ENCODE measurements at places on chromosomes 6 and 20. TPM values are rescaled to one million over a fixed set of nuclear protein-coding genes. Genes with fewer than 3 reads are reported as not detected.

- DNase-seq, result peak; percentile 82
These were observed 84.4 kb downstream of the SLX4IP start for GRCh38 chr20:10519361-10520046.

- DNase-seq, result no peak
These were observed 154.9 kb downstream of the MRPL14 start for GRCh38 chr6:43972179-43972912.

The HLA-DOB gene
- not detected for total RNA-seq

DNA sequence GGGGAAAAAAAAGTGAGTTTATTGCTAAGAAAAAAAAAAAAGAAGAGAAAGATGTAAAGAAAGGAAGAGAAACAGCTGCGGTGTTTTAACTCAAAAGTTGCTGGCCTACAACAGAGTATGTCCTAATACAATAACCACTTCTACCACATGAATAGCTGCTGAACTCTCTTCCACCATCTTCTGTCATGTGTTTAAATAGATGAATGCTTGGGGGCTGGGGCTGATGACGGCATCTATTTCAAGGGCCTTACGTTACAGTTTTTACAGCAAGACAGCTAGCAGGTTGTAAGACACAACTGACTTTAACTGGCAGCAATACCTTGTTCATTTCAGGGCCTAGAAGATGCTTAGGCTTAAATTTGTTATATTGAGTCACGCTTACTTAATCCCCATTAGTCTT lies 50.4 kb downstream of the MAP3K7 start:
- DNase-seq, result peak; percentile 8

DNA sequence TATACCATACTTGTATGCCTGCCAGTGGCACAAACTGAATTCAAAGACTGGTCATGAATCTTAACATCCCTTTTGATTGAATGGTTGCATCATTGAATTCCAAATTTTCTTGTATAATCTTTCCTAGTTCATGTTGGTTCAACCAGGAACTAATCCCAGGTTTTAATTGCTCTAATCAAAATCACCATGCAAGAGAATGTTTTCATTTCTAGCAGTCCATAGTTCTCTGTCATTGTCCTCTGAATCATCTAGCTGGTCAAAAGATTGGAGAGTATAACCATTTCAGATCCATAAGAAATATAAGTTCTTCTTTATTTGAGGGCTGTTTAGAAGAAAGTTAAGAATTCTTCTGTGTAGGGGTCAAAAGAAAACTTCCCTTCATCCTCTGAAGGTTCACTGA lies 57.2 kb downstream of the ZNF292 start:
- no peak for DNase-seq

The NCOA7 gene
- total RNA-seq, result 10.1 TPM

The OR2H2 gene
- total RNA-seq, result not detected

DNA sequence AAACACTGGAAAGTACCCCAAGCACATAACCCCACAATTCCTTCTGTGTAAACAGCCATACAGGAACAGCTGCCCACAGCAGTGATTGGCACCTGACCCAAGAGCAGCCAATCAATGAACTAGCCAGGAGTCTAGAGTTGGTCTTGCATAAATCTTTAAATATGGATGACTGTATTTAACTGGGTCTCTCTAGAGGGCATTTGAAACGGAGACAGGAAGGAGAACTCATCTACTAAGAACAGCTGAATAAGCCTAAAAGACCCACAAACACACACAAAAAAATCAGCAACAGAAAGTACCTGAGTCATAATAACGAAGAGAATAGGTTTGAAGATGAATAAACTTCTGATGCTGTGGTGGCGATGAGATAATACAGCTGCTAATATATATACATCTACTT lies 49.0 kb upstream of the ASF1A start:
- DNase-seq, result peak; percentile 97

DNA sequence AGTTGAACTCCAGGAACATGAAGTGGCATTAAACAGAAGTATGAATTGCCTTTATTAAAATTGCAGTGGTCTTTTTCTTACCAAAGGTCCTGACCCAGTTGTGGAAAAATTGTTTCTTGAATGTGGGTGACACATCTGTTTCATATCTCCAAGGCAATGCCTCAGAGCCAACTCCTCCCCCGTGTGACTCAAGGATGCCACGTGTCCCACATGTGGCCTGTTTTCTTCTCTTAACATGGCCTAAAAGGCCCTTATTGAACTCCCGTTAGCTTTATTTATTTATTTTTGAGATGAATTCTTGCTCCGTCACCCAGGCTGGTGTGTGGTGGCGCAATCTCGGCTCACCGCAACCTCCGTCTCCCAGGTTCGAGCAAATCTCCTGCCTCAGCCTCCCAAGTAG lies 128.4 kb upstream of the ESR1 start:
- DNase-seq, result peak; percentile 62

GRCh38 chr6:167492100-167492449 lies 167.2 kb downstream of the TTLL2 start:
- DNase-seq, result no peak

DNA sequence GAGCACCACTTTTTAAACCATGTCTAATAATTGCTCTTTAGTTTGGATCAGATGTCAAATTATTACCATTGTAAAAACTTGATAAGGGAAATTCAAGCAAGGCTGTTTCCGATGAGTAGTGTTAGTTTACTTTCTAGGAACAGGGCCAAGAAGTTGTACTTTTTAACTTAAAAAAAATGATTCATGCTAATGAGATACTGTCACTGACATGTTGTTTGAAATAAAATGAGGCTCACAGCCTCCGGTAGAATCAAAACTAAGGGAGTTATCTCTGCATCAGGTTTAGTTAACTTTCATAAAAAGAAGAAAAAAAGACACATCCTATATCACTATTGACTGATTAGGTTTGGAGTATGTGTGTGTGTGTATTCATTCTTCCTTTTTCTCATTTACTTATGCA lies 55.2 kb upstream of the SUPT3H start:
- DNase-seq, result peak; percentile 75

The RSPO4 gene
- total RNA-seq, result not detected

DNA sequence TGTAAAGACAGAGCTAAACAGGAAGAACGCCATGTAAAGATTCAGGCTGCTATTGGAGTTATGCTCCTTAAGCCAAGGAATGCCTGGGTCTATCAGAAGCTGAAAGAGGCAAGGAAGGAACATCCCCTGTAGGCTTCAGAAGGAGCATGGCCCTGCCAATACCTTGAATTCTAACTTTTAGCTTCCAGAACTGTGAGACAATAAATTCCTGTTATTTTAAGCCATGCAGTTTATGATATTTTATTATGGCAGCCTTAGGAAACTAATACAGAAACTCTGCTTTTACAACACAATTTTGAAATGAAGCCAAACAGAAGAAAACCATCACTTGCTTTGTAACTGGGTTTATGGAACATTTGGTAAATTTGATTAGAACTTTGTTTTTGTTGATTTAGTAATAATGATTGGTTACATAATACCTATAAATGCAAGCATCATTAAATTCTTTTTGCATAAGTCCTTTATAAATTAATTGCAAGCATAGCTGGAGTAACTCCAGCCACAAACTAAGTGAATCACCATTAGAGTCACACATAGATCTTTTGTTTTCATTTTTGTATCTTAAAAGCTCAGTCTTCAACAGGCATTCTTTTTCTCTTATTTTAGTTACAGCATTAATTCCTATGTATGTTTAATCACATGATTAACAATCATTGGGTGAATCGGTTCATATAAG lies 33.5 kb upstream of the TSPYL1 start:
- DNase-seq, result no peak

The TFAP2C gene
- total RNA-seq, result not detected

DNA sequence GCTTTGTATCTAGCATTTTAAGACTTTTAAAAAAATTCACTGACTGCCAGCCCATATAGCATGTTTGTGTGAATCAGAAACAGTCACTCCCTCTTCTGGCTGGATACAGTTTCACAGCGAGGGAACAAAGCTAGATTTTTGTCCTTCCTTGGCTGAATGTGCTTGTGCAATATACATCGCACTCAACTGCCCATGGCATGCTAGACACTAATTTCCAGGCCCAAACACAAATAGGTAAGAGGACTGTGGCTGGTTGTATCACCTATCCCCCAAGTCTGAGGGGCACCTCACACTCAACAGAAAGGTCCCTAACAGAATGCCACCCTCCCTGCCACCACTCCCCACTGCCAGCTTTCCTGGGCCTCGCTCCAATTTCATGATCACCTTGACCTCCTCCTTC lies 16.2 kb upstream of the BLCAP start:
- DNase-seq, result peak; percentile 42

The AKAP12 gene
- total RNA-seq, result 37.9 TPM

The PAK5 gene
- not detected for total RNA-seq

GRCh38 chr6:45838996-45839395 lies 176.7 kb downstream of the CLIC5 start:
- DNase-seq, result no peak

DNA sequence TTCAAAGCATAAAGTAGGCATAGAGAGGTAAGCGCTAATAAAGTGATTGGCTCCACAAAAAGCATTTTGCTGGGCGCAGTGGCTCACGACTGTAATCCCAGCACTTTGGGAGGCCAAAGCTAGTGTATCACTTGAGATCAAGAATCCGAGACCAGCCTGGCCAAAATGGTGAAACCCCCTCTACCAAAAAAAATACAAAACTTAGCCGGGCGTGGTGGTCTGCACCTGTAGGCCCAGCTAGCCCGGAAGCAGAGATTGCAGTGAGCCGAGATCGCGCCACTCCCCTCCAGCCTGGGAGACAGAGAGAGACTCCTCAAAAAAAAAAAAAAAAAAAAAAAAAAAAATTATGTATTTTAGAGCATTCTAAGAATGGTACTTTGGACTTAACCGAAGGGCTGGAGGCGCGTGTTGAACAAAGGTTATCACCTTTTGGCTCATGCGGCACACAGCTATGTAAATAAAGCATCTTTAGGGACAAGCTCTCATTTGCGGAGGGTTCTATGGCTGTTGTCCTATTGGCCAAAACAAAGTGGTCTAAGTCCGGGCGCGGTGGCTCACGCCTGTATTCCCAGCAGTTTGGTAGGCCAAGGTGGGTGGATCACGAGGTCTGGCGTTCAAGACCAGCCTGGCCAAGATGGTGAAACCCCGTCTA lies 17.4 kb downstream of the HFE start:
- DNase-seq, result no peak

GRCh38 chr20:8757146-8757545 lies 311.7 kb upstream of the PLCB4 start:
- peak; percentile 87 for DNase-seq

DNA sequence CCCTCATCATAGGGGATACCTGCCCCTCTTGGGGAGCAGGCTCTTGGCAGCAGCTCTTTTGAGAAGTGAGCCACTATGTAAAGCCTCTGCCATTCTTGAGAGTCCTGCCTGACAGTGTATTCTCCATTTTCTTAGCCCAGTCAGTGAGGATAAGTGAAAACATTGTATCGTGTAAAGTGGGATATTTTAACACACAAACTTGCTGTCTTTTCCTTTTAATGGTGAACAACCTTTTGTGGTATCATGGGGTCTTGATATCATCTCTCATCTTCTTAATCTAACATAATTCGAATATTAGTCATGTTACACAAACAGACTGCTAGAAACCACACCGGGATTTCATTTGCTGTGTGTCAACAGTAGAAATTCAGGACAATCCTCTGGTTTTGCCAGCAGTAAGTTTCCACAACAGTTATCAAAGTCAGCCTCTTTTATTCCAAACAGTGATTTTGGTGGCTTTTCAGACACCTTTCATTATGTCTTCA lies 136.2 kb downstream of the HIVEP1 start:
- DNase-seq, result peak; percentile 84

The TRIM40 gene
- total RNA-seq, result not detected

Measured in LHCN-M2 (cell line).